ENCODE measurements at places on chromosomes 5 and 9.

DNA sequence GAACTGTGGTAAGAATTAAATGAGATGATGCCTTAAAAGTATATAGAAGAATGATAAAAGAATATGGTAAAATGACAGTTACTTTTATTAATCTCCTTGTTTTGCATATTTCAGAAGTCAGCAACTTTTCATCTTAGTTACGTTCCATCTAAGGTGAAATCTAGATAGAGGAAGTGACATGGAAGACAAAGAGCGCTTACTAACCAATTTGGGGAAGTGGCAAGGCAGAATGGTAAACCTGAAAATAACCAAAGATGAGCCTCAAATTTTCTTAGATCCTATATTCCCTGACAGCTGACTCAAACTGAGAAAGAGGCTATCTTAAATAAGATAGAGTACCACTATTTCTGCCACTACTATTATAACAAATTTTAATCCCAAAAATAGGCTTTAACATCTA lies 52.5 kb downstream of the FGF10 start:
- no peak for DNase-seq

GRCh38 chr5:32514806-32515205 lies 70.3 kb upstream of the ZFR start:
- DNase-seq = no peak

- no peak for DNase-seq
Observed at GRCh38 chr5:136031711-136032110, 2.9 kb downstream of the TGFBI start.

DNA sequence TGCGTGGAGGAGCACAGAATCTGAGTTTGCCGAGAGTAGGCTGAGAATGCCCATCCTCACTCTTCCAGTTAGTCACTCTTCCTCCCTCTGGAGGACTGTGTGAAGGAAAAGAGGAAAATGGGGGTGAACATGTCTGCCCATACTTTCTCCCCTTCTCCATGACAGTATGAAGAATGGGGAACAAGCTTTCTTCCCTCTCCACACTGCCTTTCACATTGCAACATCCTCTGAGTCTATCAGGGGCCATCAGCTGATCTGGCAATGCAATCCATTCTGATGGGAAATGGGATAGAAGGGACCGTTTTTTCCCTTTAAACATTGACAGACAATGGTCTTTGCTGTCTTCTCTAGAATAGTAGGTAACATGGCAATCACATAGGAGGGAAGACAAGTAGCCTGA lies 56.8 kb downstream of the UGCG start:
- DNase-seq = no peak

DNA sequence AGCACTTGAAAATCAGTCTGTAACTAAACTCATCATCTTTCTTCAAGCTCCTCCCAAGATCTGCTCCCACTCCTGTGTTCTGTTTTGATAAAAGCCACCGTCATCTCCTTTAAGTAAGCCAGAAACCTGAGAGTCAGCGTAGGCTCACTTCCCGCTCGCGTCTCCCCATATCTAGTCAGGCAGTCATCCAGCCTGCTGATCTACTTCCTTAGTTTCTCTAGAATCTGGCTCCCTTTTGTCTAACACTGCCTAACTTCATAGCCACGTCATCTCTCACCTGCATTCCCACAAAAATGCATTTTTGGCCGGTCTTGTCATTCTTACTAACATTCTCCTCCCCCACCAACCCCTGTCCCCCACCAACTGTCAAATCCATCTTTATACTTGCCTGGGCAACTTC lies 3.0 kb upstream of the TJP2 start:
- DNase-seq = no peak

DNA sequence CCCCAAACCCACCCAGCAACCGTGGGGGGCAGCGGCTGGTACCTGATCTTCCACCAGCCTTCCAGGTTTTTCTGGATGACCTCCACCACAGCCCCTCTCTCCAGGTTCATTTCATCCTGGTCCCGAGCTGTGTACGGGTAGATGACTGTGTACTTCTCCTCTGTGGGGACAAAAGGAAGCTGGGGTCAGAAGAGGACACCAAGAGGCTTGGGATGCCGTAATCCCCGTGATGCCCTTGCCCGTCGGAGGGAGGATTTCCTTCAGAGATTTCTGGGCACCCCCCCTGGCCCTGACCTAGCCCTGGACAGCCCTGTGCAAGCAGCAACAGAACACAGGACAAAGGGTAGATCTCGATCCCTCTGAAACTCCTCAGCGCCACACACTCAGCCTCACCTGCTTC lies 70.3 kb upstream of the UBTD2 start:
- no peak for DNase-seq

DNA sequence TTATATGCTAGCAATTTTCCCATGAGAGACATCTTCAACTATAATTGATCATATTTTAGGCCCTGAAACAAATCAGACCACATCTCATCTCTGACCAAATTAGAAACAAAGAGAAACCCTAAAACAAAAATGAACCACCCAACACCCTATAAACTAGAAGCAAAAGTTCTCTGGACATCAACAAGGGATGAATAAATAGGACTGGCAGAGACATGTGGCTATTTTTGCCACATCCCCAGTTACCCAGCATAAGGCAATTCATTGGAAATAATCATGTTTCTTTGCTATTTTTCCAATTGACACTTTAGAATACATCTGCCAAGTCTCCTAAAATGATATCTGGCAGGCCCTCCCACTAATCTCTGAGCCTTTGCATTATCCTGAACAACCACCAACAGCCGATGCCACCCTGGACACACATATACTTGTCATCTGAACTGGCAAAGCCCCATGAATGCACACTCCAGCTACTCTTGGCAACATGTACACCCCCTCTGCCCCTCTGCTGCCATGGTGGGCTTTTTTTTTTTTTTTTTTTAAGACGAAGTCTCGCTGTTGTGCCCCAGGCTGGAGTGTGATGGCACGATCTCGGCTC lies 53.5 kb upstream of the EQTN start:
- DNase-seq = no peak

DNA sequence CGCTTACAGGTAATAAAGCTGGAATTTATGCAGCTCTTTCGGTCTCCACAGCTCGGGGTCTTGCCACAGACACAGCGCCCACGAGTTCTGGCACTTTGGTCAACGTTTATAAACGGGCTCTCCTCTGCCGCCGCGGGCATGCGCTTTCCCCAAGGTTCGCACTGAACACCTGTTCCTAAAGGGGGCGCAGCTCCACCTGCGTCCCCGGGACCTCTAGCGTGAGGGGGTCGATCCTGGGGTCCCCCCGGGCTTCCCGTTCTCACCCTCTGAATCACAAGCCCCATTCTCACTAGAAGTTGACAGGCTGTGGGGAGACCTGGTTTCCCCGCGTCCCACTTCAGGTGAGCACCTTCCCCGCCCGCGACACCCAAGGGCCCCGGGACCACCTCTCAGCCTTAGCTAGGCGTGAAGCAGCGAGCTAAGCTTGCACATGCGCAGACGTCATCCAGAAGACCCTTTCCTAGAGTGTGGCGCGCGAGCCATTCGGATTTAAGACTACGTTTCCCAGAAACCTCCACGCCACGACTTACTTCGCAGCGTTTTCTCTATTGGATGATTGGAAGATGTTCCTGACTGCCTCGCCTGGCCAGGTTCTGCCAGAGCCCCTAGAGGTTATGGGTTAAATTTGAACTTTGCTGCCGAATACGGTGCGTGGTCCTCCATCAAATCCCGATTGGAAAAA lies 21.3 kb upstream of the ZNF782 start:
- DNase-seq = peak; percentile 88

DNA sequence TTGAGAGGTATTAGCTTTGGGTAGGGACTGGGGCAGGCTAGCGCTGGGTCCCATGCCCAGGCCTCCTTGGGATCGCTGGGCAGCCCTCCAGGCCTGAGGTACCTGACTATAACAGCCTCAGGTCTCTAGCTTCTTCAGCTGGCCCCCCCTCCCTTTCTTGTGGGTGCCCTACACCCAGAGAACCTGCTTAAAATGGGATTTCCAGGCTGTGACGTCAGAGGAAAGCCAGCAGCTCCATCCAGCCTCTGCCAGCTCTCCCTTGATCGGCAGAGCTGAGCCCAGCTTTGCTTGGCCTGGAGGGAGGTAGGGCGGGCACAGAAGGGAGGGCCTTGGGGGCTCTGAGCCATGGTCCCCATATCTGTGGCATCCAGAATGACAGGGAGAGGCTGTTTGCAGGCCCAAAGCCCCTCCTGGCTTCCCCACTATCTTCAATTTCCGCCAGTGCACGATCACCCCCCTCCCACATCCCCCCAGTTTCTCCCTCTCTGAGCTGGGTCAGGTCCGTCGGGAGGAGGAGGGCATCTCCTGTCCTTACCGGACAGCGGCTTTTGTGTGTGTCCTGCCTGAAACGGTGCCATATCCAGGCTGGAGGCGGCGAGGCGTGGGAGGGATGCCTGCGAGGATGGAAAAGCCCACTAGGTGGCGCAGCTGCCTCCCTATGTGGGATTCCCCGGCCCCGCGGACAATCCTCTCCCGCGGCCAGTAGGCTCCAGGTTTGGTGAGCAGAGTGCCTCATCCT lies 10.8 kb downstream of the REEP2 start:
- peak; percentile 95 for DNase-seq

GRCh38 chr9:25600501-25600900 lies 77.7 kb downstream of the TUSC1 start:
- DNase-seq = no peak

DNA sequence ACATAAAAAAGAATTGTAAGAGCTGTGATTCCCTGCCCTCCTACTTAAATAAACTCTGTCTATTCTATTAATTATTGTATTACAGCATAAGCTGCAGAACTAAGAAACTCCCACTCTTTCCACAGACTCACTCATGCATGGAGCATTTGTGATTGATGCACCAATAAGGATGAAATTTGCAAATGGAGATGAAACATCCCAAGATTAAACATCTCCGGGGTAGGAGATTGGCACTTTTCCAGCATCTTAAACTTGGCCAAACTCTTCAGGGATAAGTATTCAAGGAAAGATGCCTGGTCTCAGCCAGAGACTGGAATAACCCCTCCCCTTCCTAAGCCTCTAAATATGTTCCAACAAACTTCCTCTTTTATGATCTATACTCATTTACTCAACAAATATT lies 472.0 kb downstream of the ACTL7B start:
- no peak for DNase-seq

DNA sequence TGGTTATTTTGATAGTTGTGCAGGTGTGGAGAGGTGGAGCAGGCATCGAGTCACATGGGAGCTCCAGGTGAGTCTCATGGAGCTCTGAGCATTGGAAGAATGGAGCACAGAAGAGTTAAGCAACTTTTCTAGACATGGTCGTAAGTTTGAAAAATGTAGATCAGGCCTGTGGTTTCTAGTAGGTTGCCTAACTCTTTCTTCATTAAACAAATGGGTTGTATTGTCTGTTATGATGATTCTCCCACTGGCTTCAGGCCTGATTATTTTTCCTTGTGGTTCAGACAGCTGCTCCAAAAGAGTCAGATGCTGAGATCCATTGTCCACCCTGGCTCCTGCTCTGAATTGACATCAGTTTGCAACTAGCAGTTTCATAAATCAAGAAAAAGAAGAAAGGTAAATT lies 80.3 kb upstream of the RPS23 start:
- DNase-seq = no peak

GRCh38 chr5:168778536-168778935 lies 199.4 kb upstream of the PANK3 start:
- no peak for DNase-seq

DNA sequence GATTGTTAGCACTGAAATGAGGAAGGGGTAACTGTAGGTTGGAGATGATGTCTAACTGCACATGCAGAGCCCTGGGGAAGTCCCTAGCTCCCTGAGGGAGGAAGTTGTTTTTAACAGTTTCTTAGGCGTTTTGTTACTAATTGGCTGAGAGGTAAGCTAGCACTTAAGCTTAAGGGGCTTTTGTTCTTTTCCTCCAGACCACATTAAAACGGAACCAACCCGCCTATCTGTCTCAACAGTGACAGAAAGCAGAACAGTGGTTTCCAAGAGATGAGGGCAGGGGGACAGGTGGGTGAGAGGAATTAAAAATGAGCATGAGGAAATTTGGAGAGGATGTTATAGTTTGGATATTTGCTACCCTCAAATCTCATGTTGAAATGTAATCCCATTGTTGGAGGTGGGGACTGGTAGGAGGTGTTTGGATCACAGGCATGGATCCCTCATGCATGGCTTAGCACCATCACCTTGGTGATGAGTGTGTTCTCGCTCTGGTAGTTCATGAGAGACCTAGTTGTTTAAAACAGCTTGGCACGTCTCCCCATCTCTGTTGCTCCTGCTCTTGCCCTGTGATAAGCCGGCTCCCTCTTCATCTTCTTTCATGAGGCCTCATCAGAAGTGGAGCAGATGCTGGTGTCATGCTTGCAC lies 38.9 kb downstream of the LYRM7 start:
- DNase-seq = no peak

GRCh38 chr5:157839157-157839795 lies 19.7 kb downstream of the CLINT1 start:
- no peak for DNase-seq

DNA sequence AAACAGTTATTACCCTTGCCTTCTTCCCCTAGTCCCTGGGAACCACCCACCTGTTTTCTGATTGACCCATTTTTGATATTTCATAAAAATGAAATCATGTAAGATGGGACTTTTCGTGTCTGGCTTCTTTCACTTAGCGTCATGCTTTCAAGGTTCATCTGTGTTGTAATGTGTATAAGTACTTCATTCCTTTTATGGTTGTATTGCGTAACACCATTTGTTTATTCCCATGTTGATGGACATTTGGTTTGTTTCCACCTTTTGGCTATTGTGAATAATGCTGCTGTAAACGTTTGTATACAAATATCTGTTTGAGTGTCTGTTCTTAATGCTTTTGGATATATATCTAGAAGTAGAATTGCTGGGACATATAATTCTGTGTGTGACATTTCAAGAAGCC lies 650.1 kb upstream of the COX7C start:
- DNase-seq = no peak

- DNase-seq = no peak
Observed at GRCh38 chr5:158716668-158717067, 383.0 kb downstream of the EBF1 start.

GRCh38 chr5:35237580-35238376 lies 7.5 kb upstream of the PRLR start:
- no peak for DNase-seq

DNA sequence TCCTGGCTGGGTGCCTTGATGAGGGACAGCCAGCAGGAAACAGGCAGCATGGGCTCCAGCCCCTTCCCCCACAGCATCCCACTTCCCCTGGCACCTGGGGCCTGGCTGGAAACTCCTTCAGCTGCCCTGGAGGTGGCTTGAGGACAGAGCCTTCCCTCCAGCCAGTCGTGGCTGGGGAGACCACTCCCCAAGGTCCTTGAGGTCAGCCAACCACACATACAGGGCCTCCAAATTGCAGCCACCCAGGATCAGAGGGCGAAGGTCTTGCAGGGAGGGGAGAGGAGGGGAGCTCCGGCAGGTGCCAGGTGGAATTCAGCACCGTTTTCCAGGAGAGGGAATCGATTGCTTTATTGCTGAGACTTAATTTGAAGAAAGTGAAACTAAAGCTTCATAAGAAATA lies 280.4 kb downstream of the PBX3 start:
- no peak for DNase-seq

- no peak for DNase-seq
Observed at GRCh38 chr5:68011259-68011760, 204.2 kb upstream of the PIK3R1 start.

All from HEK293T (cell line).